Fibroblast of the aortic adventitia (primary cell): ENCODE measurements at places on chromosomes 1 and 21.
A peak's percentile ranks its signal among the peaks of the same experiment; 100 is the strongest.

DNA sequence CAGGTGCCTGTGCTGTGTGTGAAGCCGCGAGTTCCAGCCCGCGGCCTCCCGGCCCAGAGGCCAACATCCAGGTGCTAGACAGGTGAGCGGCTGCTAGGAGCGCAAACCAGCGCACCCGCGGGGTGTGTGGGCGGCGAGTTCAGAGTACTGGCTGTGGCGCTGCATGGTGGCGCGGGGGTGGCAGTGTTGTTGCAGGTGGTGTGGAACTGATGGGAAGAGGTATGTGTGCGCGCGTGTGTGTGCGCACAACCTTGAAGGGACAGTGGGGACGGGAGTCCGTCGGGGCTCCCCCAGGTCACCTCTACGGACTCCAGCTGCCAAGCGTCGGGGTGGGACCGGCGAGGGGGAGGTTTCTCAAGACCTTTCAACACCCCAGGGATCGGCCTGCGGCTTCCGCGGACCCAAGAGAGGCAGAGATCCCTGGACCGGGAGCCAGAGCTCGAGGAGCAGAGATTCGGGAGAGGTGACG lies 433 bp upstream of the DMBX1 start:
- no peak for DNase-seq

GRCh38 chr1:113259988-113260387 lies 130.3 kb upstream of the MAGI3 start:
- no peak for DNase-seq

DNA sequence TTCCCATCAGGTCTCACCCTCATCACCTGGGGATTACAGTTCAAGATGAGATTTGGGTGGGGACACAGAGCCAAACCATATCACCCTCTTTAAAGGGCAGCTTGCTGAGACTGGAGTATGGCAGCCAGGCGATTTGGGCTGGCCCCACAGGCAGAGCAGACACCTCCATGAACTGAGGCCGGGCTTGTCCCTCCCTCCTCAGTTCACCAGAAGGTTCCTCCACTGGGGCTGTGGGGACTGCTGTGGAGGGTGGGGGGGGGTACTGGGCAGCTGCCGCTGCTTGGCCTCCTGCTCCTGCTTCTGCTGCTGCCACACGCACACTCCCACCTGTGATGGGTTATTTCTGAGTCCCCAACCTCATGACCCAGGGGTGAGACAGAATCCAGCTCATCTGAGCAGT lies 53.9 kb upstream of the PDE9A start:
- DNase-seq, result no peak

- DNase-seq, result peak; percentile 17
Observed at GRCh38 chr21:44337449-44337848, 1.7 kb downstream of the CFAP410 start.

DNA sequence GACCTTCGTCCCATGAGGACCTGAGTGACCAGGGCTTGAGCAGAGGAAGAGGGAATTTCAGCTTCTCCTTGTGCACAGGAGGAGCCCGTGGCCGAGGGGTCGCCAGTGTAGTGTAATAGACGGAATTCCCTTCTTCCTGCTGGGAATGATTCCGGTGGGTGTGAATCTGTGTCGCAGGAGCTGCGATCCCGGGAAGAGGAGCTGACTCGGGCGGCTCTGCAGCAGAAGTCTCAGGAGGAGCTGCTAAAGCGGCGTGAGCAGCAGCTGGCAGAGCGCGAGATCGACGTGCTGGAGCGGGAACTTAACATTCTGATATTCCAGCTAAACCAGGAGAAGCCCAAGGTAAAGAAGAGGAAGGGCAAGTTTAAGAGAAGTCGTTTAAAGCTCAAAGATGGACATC lies 34.4 kb downstream of the MAP3K21 start:
- no peak for DNase-seq

- no peak for DNase-seq
Observed at GRCh38 chr1:110282395-110282794, 56.8 kb upstream of the RBM15 start.

- peak; percentile 21 for DNase-seq
Observed at GRCh38 chr1:12711536-12711935, 4.4 kb upstream of the AADACL3 start.
